ENCODE measurements at places on chromosomes 6 and 20.
A peak's percentile ranks its signal among the peaks of the same experiment; 100 is the strongest.

GRCh38 chr20:50462093-50462690 lies 48.0 kb upstream of the PTPN1 start:
- DNase-seq: no peak

- DNase-seq: no peak
These were observed 284.9 kb upstream of the NRSN1 start for GRCh38 chr6:23841116-23841515.

DNA sequence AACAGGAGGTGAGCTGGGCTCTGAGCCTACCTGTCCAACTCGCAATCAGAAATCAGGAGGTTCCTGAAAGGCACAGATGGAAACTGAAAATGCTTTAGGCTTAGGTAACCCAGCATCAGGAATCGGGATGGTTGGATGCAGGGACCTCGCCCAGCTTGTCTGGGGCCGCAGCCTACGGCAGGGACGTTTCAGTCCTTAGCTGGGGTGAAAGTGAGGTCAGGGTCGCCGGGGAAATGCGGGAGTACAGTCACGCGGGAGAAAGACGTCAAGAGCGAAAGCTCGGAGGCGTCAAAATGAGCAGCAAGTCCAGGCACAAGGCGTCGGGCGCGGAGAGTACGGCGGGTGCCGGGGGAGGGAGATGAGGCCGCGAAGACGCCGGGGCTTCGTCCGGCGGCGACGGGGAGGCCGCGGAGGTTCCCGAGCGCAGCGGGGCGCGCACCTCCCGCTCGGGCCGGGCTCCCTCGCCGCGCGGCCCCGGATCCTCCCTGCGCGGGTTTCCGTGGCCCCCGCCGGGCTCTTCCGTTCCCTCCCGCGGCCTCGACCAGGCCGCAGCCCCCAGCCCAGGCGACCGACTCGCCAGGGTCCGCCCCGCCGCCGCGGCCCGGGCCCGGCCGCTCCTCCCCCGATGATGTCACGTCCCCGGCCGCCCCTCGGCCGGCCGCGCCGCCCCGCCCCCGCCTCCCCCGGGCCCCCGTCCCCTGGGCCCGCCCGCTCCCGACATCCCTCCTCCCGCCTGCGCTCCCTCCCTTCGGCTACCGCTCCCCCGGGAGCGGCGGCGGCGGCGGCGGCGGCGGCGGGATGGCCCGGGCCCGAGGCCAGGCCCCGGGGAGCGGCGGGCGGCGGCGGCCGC lies at the start of gene EBF4:
Gene EBF4, plus strand, starts transcription at position 745 of the 850 bp plus-strand sequence. CDS start 866 bp downstream, outside the sequence.
- DNase-seq: peak; percentile 53

DNA sequence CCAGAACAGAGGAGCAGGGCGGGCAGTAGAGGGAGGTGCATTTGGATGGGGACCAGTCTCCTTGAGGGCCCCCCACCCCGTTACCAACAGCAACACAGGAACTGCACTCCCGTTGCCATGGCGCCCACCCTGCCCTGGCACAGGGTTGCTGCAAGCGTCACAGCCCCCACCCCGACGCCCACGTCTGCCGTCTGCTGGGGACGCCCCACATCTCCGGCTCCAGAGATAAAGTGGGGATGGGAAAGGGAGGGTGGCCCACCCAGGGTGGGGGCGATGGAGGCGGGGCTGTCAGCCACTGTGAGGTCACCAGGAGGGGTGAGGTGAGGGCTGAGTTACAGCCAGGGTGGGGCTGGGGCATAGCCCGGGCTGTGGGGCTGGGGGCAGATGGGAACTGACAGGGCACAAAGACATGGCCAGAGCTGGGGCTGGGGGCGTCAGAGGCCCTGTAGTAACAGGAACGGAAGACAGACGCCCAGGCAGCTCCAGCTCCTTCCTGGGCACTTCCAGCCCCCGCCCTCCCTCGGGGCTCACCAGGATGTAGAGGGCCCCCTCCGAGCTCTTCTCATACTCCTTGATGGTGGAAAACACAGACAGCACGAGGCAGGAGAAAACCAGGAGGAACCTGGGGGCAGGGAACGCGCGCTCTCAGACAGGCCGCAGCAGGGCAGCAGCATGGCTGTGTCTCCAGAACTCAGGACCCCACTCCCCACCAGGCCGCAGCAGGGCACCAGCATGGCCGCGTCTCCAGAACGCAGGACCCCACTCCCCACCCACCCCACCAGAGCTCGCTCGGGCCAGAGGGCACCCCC lies 26.0 kb downstream of the KCNQ2 start:
- peak; percentile 16 for DNase-seq

GRCh38 chr20:25281541-25281991 lies 33.7 kb downstream of the PYGB start:
- DNase-seq: no peak
